ENCODE measurements at places on chromosomes 1 and 21. TPM values are rescaled to one million over a fixed set of nuclear protein-coding genes. Genes with fewer than 3 reads are reported as not detected.

DNA sequence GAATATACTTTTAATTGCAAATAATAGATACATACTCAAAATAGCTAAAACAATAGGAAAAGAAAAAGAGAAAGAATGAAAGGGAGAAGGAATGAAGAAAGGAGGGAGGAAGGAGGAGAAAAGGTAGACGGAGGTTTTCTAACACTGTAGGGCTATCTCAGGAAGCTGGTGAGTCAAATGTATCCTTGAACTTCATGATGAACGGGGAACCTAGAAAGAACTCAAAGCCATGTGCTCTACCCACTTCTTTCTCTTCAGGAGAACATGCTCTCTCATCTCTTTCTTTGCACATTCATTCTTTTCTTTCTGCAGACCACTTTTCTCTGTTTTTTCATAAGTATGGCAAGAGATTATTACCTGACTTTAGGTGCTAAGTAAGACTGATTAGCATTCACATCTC is 37.3 kb upstream of the ZNF644 start:
- no peak for DNase-seq

GRCh38 chr21:16342932-16343331 is 613.1 kb downstream of the USP25 start:
- no peak for DNase-seq

DNA sequence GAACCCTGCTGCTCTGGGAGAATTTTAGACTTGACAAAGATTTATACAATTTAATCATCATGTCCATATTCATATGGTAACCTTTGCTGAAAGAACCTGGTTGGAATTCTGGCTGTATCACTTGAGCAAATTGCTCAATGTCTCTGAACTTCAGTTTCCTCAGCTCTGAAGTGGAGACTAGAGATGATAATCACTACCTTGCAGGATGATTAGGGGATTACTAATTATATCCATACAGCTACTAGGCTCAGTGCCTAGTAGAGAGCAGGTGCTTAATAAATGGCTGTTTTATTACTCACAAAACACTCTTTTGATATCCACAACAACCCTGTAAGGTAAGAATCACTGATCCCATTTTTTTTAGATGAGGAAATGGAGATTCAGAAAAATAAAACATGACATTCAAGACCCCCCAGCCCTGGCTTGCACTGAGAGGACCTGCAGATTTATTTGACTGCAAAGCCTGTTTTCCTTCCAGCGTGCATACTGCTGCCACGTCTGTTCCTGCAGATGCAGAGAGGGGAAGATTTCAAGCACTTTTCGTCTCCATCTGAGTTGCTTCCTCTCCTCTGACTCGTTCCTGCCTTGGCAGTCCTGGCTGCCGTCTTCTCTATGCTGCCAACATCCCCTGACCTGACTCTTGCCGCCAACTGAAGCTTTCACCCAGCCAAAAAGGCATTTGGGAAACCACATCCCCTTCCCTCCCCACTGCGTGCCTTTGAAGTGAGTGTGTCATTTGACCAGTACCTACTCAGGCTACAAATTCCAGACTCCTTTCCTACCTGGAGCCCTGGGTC is 203.0 kb downstream of the PLPP3 start:
- DNase-seq = no peak

Gene FTCD
- total RNA-seq = not detected
